HFFc6 (cell line): ENCODE measurements at places on chromosomes 6 and 20. TPM values are rescaled to one million over a fixed set of nuclear protein-coding genes. Genes with fewer than 3 reads are reported as not detected.

AK9 gene
- 1.2 to 1.4 TPM (median 1.2 TPM) in 3 replicates for total RNA-seq

MTG2 gene
- 32.4 to 33.1 TPM (median 32.5 TPM) in 3 replicates for total RNA-seq

SLC32A1 gene
- not detected in 3 replicates for total RNA-seq

DNA sequence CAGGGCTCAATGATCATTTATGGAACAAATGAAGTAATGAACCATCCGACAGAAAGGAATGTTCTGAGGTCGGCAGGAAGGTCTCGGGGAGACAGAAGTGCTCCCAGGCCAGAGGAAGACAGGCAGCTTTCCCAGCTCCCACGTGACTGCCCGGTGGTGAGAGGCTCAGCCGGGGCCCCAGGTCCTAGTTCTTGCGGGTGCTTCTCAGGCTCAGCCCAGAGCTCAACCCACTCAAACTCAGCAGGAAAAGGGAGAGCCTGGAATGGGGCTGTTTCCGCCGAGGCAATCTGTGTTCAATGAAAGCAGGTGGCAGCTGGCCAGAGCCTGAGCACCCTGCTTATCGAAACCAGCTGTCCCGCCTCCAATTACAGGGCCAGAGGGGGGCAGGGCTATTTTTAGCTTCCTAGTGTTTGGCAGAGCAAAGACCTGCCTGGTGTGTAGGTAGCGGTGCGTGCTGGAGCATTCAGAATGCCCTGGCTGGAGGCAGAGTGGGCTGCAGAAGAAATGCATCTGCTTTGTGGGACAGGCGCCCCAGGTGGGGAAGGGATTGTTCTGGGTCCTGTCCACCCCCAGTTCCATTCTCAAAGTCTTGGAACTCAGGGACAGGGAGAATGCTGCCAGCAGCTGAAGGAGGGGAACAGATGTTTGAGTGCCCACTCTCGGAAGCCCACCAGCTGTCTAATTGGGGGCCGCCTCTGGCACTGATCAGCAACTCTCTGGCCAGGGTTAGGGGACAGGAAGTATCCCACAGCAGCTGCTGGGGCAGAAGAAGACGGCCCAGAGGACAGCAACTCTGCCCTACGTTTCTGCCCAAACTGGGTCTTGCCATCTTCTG is 145.1 kb downstream of the PREX1 start:
- DNase-seq = peak; percentile 82

DNA sequence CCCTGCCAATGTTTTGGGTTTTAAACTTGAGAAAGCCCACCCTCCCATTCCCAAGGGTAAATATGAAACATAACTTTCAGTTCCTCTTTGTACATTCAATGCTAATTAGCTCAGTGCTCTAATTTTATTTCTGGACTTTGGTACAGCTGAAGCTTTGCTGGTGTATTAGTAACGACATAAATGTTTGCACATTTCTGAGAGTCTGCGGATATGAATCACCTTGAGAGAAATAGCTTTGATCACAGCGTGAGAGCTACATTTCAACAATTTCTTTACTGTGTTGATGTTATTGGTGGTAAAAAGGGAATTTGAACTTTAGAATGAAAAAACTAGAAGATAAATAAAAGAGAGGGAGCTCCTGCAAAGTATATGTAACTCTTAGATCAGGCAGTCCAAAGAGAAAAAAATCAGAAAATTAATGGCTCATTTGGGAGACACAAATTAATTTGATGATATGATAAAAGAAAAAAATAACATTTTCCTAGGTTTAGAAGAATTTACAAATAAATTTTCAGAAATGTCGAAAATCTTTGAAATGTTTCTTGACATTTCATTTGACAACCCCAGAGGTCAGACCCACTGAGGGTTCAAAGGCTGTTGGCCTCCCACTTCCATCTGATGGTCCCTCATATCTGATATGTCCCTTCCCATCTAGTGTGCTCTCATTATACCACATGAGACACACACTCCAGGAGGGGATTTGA is 38.5 kb upstream of the CAP2 start:
- peak; percentile 63 for DNase-seq
